Activated B cell treated with CpG ODN at 0.5 μM for 24 hours (primary cell): ENCODE measurements at places on chromosomes 4 and X.
A peak's percentile ranks its signal among the peaks of the same experiment; 100 is the strongest.

- DNase-seq: no peak
These were observed 299.0 kb downstream of the RAPGEF2 start for GRCh38 chr4:159401791-159402380.

DNA sequence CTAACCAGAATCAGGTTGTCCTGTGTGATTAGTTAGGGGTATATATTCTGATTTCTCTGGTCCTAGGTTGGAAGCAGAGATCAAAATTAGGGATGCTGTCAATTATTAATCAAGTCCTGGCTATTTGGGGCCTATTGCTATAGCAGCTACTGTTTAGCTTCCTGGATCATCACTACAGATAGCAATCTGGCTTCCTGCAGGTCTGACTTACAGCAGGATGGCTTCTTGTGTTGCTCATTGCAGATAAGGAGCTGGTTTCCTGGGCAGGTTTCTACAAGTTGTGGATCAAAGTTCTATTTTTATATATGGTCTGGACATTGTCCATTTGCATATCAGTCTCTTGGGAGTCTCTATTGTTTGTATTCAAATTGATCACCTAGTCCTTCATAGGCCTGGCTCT, 57.7 kb upstream of the C4orf54 start:
- DNase-seq: no peak

DNA sequence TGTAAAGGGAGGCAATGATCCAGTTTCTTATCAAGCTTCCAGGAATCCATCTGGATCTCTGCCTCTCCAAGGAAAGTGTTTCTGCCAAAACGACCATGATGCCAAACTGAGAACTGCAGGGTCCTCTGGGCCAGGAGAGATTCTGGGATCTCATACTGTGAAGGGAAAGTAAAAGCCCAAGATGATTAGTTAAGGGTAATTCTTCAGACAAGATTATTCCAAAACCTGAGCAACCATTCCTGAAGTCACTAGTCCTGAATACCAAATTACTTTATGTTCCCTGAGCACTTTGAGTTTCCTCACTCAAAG, 42.0 kb downstream of the SRPX2 start:
- no peak for DNase-seq

GRCh38 chr4:186040316-186040715, 28.6 kb upstream of the TLR3 start:
- no peak for DNase-seq

- peak; percentile 32 for DNase-seq
These were observed 5.9 kb downstream of the IRAK1 start for GRCh38 chrX:154013614-154014360.

DNA sequence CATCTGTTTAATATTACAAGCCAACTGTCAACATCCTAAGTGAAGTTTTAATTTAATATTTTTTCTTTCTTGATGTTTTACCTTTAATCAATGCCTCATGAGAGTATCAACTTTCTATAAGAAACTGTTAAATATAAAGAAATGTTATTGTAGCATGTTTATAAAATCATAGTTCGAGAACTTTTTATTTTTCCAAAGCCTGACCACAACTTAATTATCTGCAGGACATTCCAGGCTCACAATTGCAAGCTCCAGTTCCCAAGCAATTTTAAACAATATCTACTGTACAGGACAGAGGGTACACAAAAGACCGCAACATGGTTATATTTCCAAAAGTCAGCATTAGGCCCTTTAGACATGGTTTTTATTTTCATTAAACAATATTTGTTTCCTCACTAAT, 20.1 kb downstream of the STX18 start:
- no peak for DNase-seq

- DNase-seq: no peak
These were observed 36.7 kb downstream of the IL13RA1 start for GRCh38 chrX:118764122-118764521.

DNA sequence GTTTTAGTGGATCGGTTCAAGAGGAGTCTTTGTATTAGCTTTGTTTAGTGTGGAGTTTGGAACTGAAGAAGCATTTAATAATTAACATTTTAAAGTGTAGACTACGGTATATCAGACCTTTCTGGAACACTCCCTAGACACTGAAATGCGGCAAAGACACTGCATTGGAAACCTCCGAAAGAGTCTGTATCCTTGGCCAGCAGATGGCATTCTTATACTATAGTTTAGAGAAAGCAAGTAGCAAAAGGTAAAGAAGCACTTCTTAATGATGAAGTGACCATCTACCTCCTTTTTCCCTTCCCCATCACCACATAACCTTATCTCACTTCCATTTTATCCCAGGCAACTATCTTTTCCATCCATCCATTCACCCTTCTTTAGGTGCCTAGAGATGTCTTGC, 7.6 kb downstream of the FABP2 start:
- DNase-seq: no peak

GRCh38 chr4:78922207-78922606, 17.0 kb downstream of the PAQR3 start:
- DNase-seq: no peak

DNA sequence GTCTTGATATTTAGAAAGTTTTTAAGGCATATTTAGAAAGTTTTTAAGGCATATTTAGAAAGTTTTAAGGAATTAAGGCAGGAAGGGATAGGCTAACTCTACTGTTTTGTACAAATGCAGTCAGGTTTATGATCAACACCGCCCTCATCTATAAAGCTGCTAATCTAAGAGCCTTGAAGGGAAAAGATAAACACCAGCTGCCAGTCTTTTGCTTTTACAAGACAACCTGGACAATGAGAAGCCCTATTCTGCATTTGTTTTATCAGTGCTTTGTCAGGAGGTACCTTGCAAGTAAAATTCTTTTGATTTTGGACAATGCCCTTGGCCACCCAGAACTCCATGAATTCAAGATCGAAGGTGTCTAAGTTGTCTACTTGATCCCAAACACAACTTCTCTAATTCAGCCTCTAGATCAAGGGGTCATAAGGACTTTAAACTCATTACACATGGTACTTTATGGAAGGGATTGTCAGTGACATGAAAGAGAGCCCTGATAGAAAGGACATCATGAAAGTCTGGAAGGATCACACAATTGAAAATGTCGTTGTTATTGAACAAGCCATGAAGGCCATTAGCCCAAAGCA, 39.8 kb downstream of the IL15 start:
- DNase-seq: no peak

- DNase-seq: no peak
These were observed 67.6 kb upstream of the MTNR1A start for GRCh38 chr4:186622788-186623464.

DNA sequence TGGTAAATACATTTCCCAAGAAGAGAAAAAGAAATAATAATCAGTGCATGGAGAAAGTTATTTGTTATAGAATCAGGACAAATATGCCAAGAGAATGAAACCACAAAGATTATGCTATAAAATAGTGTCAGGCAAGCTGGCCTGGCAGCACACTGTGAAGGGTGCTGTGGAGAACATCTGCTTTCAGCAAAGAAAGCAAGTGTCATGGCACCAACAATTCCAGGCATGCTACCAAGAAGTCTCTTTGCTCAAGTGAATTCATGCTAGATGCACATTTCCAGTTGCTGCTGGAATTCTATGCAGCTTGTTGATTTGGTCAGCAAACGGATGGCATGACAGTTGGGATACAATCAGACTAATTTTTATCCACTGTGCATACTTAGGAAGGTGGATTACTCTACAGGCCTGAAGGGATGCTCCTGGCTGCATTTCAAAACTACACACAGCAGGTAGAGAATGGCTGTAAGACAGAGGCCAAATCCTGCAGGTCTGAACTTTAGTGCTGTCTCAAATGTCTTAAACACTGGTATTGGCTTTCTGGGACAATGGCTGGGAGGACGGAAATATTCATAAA, 154.6 kb upstream of the FAT1 start:
- DNase-seq: no peak

DNA sequence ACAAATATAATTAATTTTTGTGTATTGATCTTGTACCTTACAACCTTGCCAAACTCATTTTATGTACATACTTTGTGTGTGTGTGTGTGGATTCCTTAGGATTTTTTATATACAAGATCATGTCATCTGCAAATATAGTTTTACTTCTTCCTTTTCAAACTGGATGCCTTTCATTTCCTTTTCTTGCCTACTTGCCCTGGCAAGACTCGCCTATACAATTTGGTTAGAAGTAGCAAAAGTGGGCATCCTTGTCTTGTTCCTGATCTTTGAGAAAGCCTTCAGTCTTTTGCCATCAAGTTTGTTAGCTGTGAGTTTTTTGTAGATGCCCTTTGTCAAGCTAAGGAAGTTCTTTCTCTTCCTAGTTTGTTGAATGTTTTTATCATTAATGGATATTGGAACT, 30.5 kb downstream of the RUFY3 start:
- DNase-seq: no peak

DNA sequence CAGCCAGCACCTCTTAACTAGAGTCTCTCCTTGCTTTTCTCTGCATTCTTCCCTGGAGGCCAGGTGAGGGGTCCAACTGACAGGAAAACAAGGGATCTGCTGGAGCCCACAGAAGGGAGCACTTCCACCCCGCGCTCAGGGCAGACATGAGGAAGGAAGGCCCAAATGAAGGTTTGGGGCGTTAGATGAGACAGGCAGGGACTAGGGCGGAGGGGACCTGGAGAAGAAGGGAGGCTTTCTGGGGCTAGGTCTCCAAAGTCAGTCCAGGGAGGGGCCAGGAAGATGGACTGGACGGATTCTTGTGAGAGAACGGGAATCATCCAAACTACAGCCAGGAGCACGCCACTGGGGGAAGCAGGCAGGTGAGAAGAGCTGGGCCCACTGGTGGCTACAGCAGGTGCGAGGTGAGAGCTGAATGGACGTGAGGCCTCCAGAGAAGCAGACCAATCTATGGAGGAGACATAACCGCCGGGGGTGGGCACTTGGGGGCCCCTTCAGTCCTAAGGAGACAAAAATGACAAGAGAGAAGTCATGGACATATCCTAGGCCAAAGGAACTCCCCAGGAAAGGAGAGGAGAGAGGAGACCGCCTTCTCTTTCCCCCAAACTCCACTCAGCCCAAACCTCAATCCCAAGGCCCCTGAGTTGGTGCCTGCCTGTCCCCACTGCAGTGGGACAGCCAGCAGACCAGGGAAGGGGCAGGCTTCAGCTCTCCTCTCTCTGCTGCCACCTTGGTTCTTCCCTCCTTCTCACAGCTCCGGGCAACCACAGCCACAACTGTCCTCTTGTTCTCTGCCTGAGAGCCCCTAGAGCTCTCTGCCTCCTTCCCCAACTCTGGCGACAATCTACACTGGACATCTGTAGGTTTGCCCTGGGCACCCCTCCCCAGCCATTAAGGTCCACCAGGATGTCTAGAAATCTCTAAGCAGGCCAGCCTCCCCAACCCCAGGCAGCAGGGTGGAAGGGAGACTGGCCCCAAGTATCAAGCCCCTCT, 7.0 kb downstream of the APLN start:
- no peak for DNase-seq
